NCI-H510A treated with DMSO at 0.1 percent for 48 hours (cell line): ENCODE measurements at places on chromosomes 2 and 18.

DNA sequence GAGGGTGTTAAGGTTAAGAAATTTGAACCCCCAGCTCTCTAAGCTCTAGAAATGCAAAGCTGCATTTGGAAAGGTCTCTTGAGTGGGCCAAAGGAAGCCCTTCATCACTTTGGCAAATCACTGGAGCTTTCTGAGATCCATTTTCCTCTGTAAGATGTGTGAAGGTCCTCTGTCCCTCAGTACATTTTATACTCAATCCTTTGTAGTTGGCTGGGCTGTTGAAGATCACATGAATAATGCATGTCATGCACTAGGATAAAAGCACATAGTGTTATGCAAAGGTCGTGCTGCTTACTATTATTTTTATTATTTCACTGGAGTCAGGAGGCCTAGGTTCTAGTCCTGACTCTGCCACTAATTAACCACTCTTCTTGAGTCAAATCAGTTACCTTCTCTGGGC, 124.9 kb downstream of the FSHR start:
- DNase-seq = no peak

GRCh38 chr2:235719146-235719942, 225.5 kb downstream of the AGAP1 start:
- DNase-seq = no peak

- no peak for DNase-seq
These were observed 9.3 kb upstream of the TSN start for GRCh38 chr2:121746071-121746578.

DNA sequence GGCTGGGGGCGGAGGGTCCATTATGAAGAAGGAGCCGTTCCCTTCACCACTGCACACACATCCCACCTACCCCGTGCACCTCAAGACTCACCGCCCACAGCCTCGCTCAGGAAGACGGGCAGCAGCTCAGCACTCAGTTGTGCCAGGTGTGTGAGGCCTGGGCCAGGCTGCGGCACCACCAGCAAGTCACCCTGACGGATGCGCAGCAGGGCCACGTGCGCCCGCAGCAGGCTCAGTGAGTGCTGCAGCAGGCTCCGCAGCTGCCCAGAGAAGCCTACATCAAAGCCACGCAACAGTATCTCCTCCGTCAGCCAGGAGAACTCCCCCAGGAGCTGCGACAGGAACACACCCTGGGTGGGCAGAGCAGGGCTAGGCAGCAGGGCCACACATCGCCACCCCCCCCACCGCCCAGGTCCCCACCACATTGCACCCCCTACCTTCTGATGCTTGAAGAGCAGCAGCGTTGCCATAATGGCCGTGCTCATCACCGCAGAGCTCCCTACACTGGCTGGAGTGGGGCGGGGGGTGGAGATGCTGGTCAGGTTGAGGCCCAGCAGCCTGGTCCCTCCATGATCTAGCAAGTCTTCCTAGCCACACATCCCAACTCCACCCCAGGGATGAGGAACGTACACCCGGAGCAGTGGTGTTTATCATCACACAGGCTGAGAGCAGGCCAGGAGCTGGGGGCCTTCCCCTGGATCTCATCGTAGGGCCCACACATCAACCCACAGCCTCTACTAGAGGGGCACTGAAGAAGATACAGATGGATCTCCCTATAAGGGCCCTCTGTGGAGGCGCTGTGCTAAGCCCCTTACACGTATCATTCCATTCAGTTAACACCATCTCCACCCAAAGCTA, 10.2 kb downstream of the GPAT2 start:
- DNase-seq = no peak

- DNase-seq = no peak
These were observed 1.3 kb downstream of the GAL3ST2 start for GRCh38 chr2:241777686-241778627.

DNA sequence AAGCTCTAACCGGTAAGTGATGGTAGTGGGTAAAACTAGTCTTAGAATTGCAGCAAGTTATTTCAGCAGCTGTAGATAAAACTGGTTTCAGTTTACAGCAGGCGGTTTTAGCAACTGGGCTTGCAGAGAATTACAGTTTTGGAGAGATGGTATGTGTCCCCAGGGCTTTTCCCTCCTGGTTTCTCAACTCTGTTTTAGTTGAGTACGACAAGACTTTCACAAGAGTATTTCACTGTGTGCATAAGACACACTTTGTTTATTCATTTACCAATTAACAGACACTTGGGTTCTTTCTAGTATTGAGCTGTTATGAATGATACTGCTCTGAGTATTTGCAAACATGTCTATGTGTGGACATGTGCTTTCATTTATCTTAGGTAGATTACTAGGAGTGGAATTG, 65.6 kb upstream of the RFX8 start:
- DNase-seq = no peak
